ENCODE measurements at places on chromosomes 13 and 19. TPM values are rescaled to one million over a fixed set of nuclear protein-coding genes. Genes with fewer than 3 reads are reported as not detected.

GRCh38 chr19:48818234-48818820, 7.5 kb upstream of the BCAT2 start:
- no peak for DNase-seq

DNA sequence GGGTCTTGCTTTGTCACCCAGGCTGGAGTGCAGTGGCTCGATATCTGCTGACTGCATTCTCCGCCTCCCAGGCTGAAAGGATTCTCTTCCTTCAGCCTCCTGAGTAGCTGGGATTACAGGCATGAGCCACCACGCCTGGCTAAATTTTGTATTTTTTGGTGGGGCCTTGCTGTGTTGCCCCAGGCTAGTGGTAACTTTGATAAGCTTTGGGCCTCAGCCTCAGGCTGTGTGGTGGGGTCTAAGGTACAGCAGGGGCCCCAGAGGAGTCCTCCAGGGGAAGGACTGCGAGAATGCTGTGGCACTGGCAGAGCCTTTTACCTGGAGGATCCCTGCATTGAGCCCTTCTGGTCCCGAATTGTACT, 7.2 kb downstream of the DOT1L start:
- DNase-seq: no peak

DNA sequence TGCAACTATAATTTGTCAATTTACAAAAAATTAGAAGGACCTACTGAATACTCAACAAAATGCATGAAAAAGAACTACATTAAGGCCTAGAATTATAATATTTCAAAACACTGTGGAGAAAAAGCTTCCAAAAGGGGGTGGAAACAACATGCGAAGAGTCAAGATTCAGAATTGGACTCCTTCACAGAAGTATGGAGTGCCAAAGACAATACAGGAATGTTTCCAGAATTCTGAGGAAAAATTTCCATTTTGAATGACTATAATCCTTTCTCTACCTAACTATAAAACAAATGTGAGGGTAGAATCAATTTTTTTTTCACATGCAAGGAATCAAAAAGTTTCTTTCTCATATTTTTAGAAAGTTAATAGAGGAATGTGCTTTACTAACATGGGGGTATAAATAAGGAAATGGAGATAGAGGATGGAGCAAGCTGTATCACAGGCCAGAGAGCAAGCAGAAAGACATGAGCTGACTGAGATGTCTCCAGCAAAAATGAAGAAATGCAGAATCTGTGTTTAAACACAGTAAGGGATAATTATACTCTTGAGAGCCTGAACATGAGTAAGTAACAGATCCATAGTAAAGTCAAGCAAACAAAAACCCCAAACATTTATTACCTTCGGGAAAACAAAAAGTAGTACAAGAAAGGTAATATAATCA, 39.5 kb upstream of the SMAD9 start:
- DNase-seq: no peak

DNA sequence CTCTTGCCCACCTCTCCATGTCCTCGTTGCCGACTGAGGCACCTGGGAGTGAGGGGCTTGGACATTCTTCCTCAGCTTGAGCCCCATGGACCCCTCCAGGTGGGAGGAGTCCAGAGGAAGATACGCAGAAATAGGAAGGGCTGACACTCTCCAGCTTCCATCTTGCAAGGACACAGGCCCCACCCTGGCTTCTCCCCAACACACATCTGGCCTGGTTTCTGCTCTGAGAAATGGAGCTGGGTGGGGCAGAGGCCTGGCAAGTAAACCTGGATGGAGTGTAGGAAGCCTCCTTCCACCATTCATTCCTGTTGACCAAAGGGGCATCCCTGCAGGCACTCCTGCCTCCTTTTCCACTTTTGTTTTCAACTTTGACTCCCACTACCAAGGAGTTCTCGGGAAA, 50.5 kb downstream of the NFIX start:
- no peak for DNase-seq

The F10 gene
- 14.2 TPM for total RNA-seq

The BIVM gene
- 25.7 TPM for total RNA-seq

Data from sciatic nerve (tissue), 2 donors.